ENCODE measurements at places on chromosomes 6 and 20. TPM values are rescaled to one million over a fixed set of nuclear protein-coding genes. Genes with fewer than 3 reads are reported as not detected.

Gene EIF2S2
- 63.9 TPM for total RNA-seq

Gene MOCS1
- not detected for total RNA-seq

GRCh38 chr6:70371454-70372105 is 41.7 kb upstream of the FAM135A start:
- DNase-seq: peak; percentile 86

GRCh38 chr20:49835031-49835430 is 22.4 kb downstream of the SLC9A8 start:
- DNase-seq: no peak

DNA sequence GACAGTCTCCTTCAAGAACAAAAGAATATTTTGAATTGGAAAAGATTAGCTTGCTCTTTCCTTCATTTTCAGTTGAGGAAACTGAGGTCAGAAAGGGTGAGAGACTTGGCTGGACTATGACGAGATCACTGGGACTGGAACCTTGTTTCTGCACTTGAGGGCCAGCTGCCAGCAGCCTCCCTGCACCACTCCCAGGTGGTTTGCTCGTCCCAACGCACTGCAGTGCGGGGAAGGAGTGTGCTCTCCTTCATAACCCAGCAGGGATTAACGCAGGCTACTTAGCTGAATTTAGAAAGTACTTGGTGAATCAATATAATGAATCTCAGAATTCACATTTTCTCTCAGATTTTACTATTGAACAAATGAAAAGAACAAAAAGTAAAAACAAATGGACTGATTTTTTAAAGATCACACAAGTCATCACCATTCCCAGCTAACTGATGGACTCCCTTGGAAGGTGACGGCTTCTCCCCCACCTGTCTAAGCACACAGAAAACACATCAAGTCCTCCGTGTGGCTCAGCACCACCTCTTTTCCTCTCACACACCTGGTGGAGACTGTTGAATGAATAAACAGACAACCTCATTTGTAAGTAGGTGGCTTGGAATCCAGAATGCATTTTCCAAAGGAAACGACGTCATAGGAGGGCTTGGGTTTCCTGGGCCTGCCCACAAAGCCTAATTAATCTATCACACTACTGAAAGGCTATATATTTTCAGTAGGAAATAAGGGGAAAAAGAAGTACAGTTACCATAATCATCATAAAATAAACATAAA is 121.0 kb downstream of the QRSL1 start:
- no peak for DNase-seq

Gene MTFR2
- 7.2 TPM for total RNA-seq

Measured in Karpas-422 (cell line).